ENCODE measurements at places on chromosomes 5 and 9. TPM values are rescaled to one million over a fixed set of nuclear protein-coding genes. Genes with fewer than 3 reads are reported as not detected.

GRCh38 chr9:85995599-85995998 is 54.7 kb downstream of the NAA35 start:
- no peak for DNase-seq

The GDNF gene
- 0.17 TPM for total RNA-seq

- DNase-seq = no peak
Observed at GRCh38 chr5:9490494-9491097, 55.3 kb downstream of the SEMA5A start.

The STPG3 gene
- not detected for total RNA-seq

The COL15A1 gene
- total RNA-seq = 91.4 TPM

- DNase-seq = no peak
Observed at GRCh38 chr5:144487207-144487606, 316.5 kb downstream of the KCTD16 start.

- no peak for DNase-seq
Observed at GRCh38 chr9:126953041-126953809, 38.6 kb downstream of the RALGPS1 start.

- no peak for DNase-seq
Observed at GRCh38 chr5:110977915-110978314, 93.6 kb upstream of the TSLP start.

The CTXN3 gene
- total RNA-seq = 19.9 TPM

The WDR38 gene
- 7.9 TPM for total RNA-seq

Measured in spinal cord (tissue), 10 donors.